ENCODE measurements at places on chromosomes 1 and 21. TPM values are rescaled to one million over a fixed set of nuclear protein-coding genes. Genes with fewer than 3 reads are reported as not detected.
A peak's percentile ranks its signal among the peaks of the same experiment; 100 is the strongest.

The CD5L gene
- not detected for total RNA-seq

The BCAR3 gene
- 0.67 TPM for total RNA-seq

DNA sequence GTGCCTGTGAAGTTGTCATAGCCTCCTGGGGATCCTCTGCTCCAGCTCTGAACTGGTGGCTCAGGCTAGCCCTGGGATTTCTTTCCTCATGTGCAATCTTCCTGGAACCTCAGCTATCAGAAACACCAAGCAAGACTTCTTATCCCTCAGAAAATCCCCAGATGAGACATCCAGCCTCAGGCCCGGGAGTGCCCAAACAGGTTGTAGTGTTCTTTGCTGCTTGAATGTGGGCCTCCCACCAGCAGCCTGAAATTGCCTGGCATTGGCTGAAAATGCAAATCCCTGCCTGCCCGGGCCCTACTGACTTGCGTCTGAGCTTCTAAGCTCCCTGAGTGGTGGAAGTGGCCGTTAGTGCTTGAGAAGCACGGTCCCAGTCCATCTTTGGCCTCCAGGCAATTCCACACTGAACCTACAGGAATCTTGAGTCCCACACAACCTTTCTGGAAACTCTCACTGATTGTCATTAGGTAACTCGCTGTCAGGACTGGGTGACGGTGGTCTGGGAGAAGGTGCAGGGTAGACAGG, 146.8 kb downstream of the ZBTB18 start:
- DNase-seq, result no peak
- H3K27ac ChIP-seq, result no peak overlapping the region
- H3K4me3 ChIP-seq, result no peak overlapping the region
- H3K4me1 ChIP-seq, result no peaks in the 10 kb centered on the region

DNA sequence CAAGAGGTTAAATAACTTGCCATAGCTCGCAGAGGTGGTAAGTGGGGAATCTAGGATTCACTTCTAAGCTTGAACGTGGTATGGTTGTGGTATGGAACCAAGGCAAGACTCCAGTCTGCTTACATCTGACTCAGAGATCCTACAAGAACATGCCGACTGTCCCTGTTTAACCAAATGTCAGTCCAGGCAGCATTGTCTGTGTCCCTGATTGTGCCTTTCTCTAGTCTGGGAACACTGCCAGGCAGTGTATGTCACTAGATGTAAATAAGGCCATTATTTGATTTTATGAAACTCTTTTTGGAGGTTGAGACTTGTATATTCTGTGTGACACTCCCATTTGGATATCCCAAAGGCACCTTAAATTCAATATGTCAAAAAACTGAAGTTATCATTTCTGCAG, 96.0 kb downstream of the NOS1AP start:
- no peaks in the 10 kb centered on the region for H3K36me3 ChIP-seq
- no peak for DNase-seq
- no peak overlapping the region for H3K4me3 ChIP-seq

- no peaks in the 10 kb centered on the region for H3K36me3 ChIP-seq
- no peaks in the 10 kb centered on the region for H3K4me1 ChIP-seq
- H3K27ac ChIP-seq, result no peak overlapping the region
- no peak for DNase-seq
These were observed 67.2 kb downstream of the ATP5PO start for GRCh38 chr21:33848249-33848953.

GRCh38 chr1:8382608-8383505, 64.9 kb downstream of the SLC45A1 start:
- peaks cover 66% of the 10 kb centered on the region for H3K4me1 ChIP-seq
- peaks cover 42% of the 10 kb centered on the region for H3K36me3 ChIP-seq
- DNase-seq, result no peak

DNA sequence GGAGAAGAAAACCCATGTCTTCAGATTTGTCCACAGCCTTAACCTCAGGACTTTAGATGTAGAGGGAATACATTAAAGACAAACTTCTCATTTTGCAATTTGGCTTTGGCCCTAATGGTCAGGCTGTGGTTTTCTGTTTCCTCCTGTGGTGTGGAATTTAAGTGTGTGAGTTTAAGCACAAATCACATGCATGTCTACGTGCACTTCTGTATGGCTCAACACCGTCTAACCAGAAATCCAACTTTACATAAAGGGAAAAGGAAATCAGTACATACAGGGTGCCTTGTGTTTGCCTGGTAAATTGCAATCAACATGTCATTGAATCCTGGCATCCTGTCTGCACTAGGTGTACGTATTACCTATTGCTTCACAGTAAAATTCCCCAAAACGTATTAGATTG, 1.2 kb upstream of the ZNF124 start:
- peaks cover 16% of the 10 kb centered on the region for H3K36me3 ChIP-seq
- DNase-seq, result no peak
- H3K4me3 ChIP-seq, result no peak overlapping the region
- peaks cover 10% of the 10 kb centered on the region for H3K4me1 ChIP-seq
- H3K27ac ChIP-seq, result no peak overlapping the region

- no peak overlapping the region for H3K4me3 ChIP-seq
- DNase-seq, result no peak
- peaks cover 31% of the 10 kb centered on the region for H3K4me1 ChIP-seq
These were observed 2.6 kb downstream of the FUCA1 start for GRCh38 chr1:23865543-23865930.

GRCh38 chr1:244460197-244460596, 876 bp upstream of the CATSPERE start:
- H3K4me3 ChIP-seq, result peak overlapping the region; percentile 10
- H3K27me3 ChIP-seq, result no peaks in the 10 kb centered on the region
- H3K27ac ChIP-seq, result peak overlapping the region; percentile 86
- DNase-seq, result peak; percentile 44
- H3K36me3 ChIP-seq, result peaks cover 23% of the 10 kb centered on the region

DNA sequence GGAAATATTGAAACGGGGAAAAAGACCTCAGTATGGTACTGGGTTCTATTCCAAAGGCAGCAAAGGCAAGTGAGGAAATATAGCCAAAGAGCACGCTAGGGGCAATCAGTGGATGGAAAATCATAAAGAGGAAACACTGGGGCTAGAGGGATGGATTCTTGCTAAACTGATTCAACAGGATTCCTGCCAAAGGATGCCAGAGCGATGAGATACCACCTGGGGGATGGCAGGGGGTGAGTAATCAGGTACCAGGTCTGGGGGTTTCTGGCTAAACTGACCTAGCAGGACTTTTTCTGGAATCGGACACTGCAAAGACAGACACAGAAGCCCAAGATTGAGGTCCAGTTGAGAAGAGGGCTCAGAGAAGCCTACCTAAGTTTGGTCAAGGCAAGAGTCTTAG, 6.7 kb downstream of the CHI3L2 start:
- H3K4me1 ChIP-seq, result peaks cover 31% of the 10 kb centered on the region
- H3K36me3 ChIP-seq, result peaks cover 73% of the 10 kb centered on the region
- no peak for DNase-seq
- H3K4me3 ChIP-seq, result no peak overlapping the region
